ENCODE measurements at places on chromosomes 1 and 21. TPM values are rescaled to one million over a fixed set of nuclear protein-coding genes. Genes with fewer than 3 reads are reported as not detected.

The SLC35F3 gene
- 1.6 TPM for total RNA-seq

The FCER1G gene
- total RNA-seq = not detected

The ERICH3 gene
- not detected for total RNA-seq

The CCDC181 gene
- 0.14 TPM for total RNA-seq

The SERPINC1 gene
- total RNA-seq = not detected

The GIPC2 gene
- 0.50 TPM for total RNA-seq

The KLHDC9 gene
- 1.1 TPM for total RNA-seq
